Left cardiac atrium (tissue), 4 donors: ENCODE measurements at places on chromosomes 11 and 22. TPM values are rescaled to one million over a fixed set of nuclear protein-coding genes. Genes with fewer than 3 reads are reported as not detected.
A peak's percentile ranks its signal among the peaks of the same experiment; 100 is the strongest.

RAC2 gene
- 12.5 TPM for total RNA-seq

MAFF gene
- 9.4 TPM for total RNA-seq

TST gene
- total RNA-seq: 35.5 TPM

GP1BB gene
- not detected for total RNA-seq

- DNase-seq: no peak
Measured at GRCh38 chr22:22216450-22216959, 28.1 kb upstream of the VPREB1 start.

DNA sequence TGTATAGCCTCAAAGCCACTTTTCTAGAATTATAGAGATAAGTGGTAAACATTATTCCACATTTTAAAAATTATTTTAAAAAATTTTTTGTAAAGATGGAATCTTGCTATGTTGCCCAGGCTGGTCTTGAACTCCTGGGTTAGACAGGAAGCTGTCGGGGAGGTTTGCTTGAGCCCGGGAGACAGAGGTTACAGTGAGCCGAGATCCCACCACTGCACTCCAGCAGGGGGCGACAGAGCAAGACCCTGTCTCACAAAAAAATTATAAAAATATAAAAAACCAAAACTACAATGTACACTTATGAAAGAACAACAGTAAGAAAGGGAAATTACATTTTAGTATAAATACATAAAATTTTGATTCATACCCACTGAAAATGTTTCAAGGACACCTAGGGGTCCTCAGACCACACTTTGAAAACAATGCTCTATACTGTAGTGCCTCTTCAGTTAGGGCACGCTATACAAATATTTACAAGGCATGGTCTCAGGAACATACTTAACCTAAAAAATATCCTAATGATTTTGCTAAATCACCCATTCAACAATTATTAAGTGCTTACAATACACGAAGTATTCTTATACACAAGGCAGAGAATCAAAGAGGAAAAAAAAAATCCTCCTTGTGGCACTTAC is 111.2 kb downstream of the MRTFA start:
- DNase-seq: peak; percentile 61

DNA sequence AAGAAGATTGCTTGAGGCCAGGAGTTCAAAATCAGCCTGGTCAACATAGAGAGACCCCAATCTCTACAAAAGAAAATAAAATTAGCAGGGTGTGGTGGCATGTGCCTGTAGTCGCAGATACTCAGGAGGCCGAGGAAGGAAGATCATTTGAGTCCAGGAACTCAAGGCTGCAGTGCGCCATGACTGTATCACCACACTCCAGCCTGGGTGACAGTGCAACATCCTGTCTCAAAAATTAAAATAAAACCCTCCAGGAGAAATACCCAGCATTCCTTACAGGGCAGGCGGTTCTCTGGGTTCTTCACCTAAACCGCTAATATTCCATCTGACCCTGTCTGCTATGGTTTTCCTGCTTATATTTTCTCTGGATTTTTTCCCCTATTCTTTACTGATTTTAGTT is 13.5 kb downstream of the TCF20 start:
- no peak for DNase-seq

GRCh38 chr11:120780239-120780638 is 243.7 kb upstream of the TBCEL start:
- DNase-seq: no peak

DNA sequence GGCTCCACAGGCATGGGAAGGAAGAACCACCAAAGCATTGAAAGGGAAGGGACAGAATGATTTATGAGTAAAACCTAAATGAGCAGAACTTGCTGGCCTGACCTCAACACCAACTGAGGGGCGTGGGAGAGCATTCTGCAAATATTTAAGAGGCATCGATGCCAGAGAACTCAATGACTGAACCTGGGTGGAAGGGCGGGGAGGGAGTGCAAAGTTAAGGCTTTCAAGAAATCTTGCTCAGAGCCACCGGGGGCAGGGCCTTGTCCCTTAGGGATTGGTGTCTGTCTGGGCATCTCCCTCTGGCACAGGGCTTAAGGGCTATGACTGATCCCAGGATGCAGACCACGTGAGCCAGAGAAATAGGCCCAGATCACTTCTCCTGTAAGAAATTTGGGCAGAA is 137.1 kb downstream of the ADAMTS15 start:
- peak; percentile 29 for DNase-seq

DNA sequence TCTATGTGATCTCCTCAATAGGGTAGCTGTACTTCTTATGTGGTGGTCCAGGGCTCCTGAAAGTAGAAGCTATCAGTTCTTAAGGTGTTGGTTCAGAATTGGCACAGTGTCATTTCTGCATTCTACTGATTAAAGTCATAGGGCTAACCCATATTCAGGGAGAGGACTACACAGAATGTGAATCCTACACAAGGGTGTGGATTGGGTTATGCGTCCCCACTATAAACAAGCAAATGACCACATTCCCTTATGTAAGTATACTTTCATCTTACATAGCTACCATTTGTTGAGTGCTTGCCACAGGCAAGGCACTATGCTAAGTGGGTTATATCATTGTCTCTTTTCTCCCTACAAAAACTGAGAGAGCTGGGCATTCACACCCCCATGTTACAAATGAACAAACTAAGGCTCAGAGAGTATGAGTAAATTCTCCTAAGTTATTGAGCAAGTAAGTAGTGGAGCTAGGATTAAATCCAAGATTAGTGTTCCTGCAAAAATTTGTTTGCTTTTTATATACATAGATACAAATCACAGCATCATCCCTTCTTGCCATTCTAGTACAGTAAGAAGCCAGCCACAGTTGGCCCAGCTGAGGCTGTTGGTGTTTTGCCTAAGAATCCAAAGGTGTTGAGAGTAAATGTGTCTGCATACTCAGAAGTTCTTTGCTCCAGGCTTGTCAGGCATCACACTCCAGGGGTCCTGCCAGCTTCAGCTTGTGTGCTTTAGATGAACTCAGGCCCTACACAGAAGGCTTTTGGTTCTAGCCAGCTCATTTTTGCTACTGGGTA is 157.8 kb downstream of the KIF18A start:
- DNase-seq: no peak

DNA sequence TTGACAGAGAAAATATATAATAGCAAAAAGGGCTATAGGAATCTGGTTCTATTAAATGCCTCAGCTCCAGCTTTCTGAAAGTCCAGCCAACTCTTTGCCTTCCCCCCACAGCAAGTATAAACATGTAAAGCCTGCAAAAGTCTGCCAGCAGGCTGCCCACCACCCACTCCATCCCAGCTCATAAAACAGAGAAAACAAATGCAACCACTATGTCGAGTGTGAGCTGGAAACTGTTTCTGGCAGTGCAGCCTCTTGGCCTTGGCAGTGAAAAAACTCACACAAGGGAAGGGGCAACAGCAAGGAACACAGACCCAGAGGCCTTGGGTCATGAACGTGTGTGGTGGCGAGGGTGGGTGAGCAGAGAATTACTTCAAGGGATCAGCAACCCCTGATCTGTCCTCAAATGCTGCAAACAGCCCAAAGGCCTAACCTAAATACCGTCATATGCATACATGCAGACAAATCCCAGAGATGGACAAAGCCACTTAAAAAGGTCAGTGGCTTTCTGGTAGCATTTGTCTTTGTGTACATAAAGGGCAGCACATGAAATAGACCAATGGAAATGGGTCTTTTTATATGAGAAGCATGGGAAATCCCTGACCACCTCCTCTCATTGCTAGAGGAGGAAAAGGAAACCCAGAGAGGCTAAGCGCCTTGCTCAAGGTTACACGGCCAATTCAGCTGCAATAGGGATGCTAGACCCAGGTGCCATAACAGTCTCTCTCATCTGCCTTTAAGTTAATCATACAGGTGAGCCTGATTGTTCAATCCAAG is 74.8 kb downstream of the NAT10 start:
- DNase-seq: no peak

DNA sequence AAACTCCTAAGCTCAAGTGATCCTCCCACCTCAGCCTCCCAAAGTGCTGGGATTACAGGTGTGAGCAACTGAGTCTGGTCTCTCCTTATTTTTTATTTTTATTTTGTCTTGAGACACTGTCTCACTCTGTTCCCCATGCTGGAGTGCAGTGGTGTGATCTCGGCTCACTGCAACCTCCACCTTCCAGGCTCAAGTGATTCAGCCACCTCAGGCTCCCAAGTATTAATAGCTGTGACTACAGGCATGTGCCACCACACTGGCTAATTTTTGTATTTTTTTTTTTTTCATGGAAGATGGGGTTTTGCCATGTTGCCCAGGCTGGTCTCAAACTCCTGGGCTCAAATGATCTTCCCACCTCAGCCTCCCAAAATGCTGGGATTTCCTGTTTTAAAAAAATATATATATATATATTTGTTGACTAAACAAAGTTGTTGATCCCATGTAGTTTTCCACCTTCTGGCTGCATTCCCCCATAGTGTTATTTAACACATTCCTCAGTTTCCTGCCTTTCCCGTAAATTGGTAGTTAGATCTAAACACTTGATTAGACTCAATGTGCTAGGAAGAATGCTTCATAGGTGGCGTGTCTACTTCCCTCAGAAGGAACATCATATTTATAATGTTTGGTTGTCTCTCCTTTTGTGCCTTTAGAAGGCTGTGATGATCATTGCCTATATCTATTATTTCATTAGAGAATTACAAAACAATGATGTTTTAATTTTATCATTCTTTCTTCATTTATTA is 38.8 kb downstream of the LRRC32 start:
- no peak for DNase-seq
